Activated CD8-positive, alpha-beta memory T cell treated with anti-CD3 and anti-CD28 coated beads, Interleukin-2, amount 50 U/mL, for 48 hours (primary cell): ENCODE measurements at places on chromosomes 16 and 17.
A peak's percentile ranks its signal among the peaks of the same experiment; 100 is the strongest.

DNA sequence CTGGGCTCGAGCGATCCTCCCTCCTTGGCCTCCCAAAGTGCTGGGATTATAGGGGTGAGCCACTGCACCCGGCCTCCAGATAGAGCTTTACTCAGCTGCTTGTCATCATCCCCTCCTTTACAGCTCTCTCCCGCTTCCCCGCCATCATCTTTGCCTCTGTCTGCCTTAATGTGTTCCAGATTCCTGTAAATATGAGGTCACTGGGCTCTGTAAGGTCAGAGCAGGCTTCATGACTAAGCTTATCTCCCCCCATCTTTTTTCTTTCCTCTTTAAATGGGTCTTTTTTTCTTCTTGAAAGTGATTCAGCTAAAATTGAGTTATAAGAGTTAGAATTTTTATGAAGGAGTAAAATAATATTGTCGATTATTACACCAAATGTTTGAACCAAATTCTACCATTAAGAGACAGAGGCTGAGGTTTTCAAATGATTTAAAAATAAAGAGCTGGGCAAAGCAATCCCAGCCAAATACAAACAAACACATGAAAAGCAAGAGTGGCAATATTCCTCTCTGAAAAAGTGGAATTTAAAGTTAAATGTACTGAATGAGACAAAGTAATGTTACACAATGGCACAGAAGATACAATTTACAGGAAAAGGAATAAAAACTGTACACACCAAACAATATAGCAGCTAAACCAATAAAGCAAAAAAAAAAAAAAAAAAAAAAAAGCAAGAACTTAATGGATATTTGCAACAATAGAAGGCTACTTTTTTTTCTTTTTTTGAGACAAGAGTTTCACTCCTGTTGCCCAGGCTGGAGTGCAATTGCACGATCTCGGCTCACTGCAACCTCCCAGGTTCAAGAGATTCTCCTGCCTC lies 62.1 kb downstream of the CRISPLD2 start:
- no peak for DNase-seq

- DNase-seq = no peak
Observed at GRCh38 chr17:40348136-40348504, 16.4 kb downstream of the GJD3 start.

- DNase-seq = no peak
Observed at GRCh38 chr17:27917000-27917399, 23.8 kb upstream of the LYRM9 start.

- no peak for DNase-seq
Observed at GRCh38 chr17:42844271-42844670, at the start of gene AOC2. TSS of gene AOC2 (plus strand) at chr17:42844580. CDS start at chr17:42844627, 47 bp downstream.

- peak; percentile 77 for DNase-seq
Observed at GRCh38 chr16:88430524-88431446, 22.3 kb upstream of the ZFPM1 start.

- peak; percentile 82 for DNase-seq
Observed at GRCh38 chr17:76265624-76266243, 586 bp downstream of the UBALD2 start.
